Urinary bladder (tissue), 4 donors: ENCODE measurements at places on chromosomes 5 and 9. TPM values are rescaled to one million over a fixed set of nuclear protein-coding genes. Genes with fewer than 3 reads are reported as not detected.

- DNase-seq = no peak
Observed at GRCh38 chr5:38423276-38424147, 132.9 kb downstream of the LIFR start.

GRCh38 chr5:8956659-8957058 is 589.2 kb downstream of the SEMA5A start:
- no peak for DNase-seq

DNA sequence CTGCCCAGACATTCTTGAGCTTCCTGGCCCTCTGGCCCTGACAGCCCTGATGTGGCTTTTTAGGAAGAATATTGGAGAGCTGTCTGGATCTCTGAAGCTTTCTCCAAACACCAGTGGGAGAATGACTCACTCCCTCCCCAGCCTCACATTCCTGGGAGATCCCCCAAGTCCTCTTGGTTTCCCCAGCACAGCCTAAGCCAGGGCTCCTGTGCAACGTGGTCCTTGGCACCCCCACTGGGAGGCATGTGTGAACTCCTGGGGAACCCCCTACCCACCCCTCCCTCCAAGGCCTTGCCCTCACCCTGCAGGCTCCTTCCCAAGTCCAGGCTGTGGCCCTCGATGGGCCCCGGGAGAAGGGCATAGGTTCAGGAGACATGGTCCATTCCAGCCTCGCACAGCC is 12.7 kb downstream of the GLIPR2 start:
- DNase-seq = no peak

DNA sequence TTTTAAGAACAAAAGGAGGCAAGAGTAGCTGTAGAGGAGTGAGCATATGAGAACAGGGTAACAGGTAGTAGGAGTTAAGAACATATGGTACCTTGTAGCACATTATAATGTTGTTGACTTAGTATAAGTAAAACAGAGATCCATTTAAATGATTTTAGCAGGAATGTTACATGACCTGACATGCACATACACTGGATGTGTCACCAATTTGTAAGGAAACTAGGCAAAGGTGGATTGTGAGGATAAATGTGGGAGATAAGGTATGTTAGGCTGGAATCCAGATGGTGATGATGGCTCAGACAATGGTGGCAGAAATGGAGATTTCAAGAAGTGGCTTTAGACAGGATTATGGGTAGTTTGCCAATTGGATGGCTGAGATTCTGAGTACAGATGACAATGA is 443.1 kb upstream of the DAB2 start:
- DNase-seq = no peak

- DNase-seq = no peak
Observed at GRCh38 chr9:124457887-124458431, 7.7 kb downstream of the ADGRD2 start.

- no peak for DNase-seq
Observed at GRCh38 chr9:106859957-106860720, 2.8 kb upstream of the ZNF462 start.

GRCh38 chr9:94926431-94926800 is 199.9 kb downstream of the AOPEP start:
- no peak for DNase-seq

GRCh38 chr5:160792732-160793529 is 59.1 kb downstream of the ATP10B start:
- no peak for DNase-seq

GRCh38 chr9:88258024-88258423 is 119.7 kb upstream of the SPATA31C2 start:
- DNase-seq = peak; percentile 52

DNA sequence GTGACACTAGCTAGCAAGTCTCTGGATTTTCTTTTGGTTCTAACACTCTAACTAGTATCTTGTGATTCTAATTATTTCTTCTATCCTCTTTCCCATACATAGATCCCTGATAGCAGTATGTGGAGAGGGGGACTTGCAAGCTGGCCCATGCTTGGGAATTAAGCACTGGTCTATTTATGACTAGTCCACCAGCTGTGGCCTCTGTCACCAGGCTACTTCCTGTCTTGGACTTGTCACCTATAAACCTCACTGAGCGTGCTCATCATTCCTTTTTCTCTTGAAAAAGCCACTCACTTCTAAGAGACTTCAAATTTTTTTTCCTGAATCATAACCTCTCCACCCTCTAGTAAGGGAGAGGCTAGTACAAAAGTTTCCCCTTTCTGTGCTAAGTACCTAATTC is 32.3 kb upstream of the MAMDC2 start:
- no peak for DNase-seq

DNA sequence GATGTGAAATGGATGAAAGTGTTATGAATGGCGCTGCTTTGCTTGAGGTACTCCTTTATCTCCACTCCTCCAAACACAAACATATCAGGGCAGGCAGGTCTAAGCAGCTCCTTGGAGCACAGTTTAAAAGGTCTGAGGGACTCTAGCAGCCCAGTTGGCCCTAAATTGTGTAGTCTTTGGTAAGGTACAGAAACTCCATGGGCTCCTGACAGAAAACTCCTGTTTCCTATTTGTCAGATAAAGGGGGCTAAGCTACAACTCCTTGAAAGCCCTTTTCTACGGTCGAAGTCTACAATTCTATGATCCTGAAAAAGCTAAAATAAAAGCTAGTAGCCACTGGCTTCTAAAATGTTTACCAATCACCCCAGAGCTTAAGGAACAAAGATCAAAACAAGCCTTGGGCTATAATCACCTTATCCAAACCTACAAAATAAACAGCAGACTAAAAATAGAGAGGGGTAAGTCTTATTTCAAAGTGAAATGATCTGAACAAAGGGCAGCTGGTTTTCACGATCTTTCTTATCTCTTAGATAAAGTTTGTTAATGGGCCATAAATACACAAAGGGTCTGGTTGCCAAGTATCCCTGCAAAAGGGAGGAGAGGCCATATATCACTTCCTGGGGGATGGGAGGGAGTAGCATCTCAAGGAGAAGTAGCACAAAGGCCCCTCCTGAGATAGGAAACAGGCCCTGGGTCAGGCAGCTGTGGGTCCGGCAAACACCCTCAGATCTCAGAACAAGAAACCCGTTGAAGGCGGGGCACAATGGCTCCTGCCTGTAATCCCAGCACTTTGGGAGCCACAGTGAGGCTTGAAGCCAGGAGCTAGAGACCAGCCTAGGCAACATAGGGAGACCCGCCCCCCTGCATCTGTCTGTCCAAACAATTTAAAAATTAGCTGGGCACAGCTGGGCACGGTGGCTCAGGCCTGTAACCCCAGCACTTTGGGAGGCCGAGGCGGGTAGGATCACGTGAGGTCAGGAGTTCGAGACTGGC is 28.3 kb upstream of the DENND4C start:
- no peak for DNase-seq

DNA sequence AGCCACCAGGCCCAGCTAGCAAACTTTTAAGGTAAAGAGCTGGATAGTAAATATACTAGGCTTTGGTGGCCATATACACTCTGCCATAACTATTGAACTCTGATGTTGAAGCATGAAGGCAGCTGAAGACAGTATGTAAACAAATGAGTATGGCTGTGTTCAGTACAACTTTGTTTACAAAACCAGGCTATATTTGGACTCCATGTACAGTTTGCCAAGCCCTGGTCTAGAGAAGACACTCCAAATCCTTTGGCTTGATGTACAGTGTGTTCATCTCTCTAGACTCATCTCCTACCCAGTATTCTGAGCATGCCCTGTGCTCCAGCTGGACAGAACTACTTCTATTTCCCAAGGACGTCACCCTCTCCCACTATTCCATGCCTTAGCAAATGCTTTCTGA is 54.3 kb upstream of the MEGF10 start:
- DNase-seq = no peak

DNA sequence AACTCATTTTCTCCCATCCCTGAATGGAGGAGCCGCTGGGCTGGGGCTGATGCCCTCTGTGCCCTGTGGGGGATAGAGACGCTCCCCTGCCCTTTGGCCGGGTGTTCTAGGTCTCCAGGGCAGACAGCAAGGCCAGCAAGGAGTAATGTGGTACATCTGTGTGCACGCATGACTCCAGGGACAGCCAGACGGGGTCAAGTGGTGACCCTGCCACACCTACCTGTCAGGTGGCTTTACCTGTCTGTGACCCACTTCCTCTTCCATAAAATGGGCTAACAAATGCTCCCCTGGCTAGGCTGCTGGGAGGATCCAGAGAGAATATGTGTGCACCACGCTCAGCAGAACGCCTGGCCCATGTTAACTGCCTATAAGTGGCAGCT is 35.4 kb upstream of the BARHL1 start:
- DNase-seq = no peak

DNA sequence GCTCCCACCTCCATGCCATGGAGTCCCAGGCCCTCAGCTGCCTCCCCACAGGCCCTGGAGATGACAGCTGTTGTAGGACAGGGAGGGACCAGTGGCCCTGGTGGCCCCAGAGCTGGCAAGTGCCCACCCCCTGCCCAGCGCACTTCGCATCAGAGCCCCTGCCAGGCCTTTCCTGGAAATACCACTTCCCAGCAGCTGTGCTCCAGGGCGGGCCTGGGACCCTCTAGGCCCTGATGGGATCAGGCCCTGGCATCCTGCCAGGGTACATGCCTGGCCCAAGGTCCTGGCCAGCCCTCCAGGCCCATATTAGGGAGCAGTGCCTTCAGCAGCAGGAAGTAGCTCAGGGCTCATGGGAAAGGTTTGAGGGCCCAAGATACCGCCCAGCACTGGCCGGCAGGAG is 2.5 kb downstream of the KCNT1 start:
- DNase-seq = no peak

GRCh38 chr9:132319421-132320110 is 35.2 kb downstream of the SETX start:
- DNase-seq = no peak

DNA sequence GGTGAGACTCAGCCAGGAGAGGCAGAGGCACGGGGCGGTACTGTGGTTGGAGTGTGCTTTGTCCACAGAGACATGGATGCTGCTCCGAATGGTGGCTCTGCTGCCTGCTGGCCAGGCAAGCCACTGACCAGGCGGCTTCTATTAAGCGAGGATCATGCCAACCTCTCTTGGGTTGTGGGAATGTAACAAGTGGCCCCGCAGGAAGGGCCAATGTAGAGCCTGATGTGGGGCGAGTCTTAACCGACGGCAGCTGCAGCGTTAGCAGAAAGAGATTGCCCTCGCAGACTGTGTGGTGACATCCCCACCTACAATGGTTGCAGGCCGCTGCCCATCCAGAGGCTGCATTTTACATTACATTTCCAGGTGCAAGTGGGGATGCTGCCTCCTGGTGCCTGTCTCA is 46.6 kb upstream of the SLC25A51 start:
- DNase-seq = no peak

The PCDHGA3 gene
- 4.6 TPM for total RNA-seq

The SPINK6 gene
- total RNA-seq = not detected

The GRIN3A gene
- total RNA-seq = 0.79 TPM

The ANKRD34B gene
- not detected for total RNA-seq

The CRB2 gene
- total RNA-seq = 0.42 TPM

The FOXI1 gene
- total RNA-seq = not detected

The CSF1R gene
- total RNA-seq = 24.5 TPM

The RETREG1 gene
- 13.4 TPM for total RNA-seq
